ENCODE measurements at places on chromosomes 2 and 18.

DNA sequence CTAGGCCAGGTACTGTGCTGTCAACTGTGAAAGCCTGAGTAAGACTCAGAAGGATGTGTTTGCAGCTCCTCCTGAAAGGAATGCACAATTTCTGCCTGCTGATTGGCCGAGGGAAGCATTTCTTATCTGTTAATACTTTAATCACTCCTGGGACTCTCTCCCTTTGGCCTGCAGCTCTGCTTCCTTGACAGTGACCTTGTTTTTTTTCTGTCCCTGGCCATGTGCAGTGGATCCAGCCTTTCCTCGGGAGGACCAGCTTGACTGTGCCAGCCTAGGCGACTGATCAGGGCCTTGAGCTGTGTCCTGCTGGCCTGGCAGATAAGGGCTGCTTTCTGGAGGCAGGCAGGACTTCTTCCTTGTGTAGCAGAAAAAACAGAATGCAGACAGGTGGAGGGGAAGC lies 10.0 kb downstream of the RNF144A start:
- no peak for DNase-seq

- no peak for DNase-seq
Measured at GRCh38 chr18:65608471-65608870, 142.3 kb upstream of the CDH7 start.

- DNase-seq: no peak
Measured at GRCh38 chr2:105711394-105711793, 33.3 kb upstream of the NCK2 start.

GRCh38 chr18:21831413-21831831 lies 90.8 kb downstream of the MIB1 start:
- DNase-seq: no peak

DNA sequence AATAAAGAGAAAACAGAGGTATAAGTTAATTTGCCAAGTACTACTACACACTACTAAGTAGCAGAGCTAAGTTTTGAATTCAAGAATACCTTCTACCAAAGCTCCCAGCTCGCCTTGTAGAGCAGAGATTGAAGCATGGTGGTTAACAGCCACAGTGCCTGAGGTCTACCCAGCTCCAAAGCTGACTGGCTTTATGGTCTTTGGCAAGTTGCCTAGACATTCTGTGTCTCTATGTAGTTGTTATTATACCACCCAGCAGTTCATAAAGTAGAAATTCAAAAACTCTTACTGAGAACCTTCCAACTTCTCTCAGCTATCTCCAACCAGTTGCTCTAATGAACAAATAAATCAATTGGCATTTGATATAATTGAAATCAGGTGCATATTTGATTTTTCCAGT lies 87.8 kb downstream of the PDE11A start:
- DNase-seq: no peak

DNA sequence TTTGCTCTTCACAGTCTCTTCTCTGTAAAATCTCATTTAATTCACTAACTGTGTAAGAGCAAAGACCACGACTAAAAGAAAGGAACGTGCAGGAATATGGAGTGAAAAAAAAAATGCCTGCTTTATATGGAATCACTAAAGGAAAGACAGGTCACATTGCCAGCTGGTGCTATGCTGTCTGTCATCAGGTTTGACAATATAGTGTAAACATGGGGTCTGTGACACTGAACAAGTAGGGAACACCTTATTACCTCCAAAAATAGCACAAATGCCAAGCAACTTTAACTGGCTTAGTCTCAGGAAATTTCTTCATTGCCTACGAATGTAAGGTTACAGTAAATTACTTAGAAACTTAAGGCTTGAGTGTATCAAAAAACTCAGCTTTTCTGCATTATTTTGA lies 364.5 kb upstream of the LINC00305 start:
- no peak for DNase-seq

- DNase-seq: no peak
Measured at GRCh38 chr2:8067784-8068336, 614.0 kb upstream of the ID2 start.

DNA sequence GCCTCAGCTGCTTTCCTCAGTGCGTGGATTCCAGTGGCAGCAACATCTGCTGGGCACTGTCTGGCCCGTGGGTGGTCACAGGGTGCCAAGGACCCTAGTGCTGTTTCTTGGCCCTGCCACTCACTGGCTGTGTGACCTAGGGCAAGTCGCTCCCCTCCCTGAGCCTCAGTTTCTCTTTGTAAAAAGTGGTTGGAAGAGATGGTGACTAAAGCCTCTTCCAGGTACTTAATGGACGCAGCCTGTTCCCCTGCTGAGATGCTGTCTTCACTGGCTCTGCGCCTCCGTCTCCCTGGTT lies 42.2 kb downstream of the ATOH8 start:
- no peak for DNase-seq

DNA sequence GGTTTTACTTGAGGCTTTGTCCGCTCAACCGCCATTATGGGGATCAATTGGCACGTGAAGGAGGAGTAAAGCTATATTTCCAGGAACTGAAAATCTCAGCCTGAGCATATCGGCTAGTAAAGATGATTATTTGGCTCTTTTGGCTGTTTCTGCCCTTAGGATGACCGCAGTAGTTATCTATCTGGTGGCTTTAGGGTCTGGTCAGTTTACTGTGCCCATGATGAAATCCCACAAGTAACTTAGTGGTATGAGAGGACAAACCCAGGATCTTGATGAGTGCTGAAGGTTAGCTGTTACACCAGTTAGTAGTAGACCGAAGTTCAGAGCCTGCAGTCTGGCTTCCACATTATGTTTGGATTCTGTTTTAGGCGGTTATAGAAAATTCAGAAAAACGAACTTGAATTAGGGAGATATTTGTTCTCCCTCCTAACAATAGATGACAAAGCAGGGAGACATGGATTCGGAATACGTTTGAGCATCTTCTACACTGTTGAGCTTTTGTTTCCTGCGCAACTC lies 1.2 kb downstream of the MAT2A start:
- no peak for DNase-seq

- DNase-seq: no peak
Measured at GRCh38 chr2:175140332-175140731, 27.7 kb downstream of the ATF2 start.

- DNase-seq: no peak
Measured at GRCh38 chr2:105244451-105244850, 2.9 kb downstream of the GPR45 start.

DNA sequence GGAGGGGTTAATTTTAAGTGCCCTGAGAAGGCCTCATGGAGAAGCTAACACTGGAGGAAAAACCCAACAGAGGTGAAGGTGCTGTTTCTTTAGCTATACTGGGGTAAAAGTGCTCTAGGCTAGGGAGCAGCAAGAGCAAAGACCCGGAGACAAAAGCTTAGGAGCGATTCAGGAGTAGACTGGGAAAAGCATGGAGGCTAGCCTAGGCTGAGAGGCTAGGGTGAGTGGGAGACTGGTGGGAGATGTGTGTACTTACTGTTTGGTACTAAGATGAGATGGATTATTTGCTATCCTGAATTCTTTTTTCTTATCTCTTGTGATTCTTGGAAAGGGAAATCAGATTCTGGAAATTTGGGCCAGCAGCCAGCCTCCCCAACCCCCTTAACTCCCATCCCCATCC lies 2.0 kb downstream of the GIGYF2 start:
- DNase-seq: no peak

DNA sequence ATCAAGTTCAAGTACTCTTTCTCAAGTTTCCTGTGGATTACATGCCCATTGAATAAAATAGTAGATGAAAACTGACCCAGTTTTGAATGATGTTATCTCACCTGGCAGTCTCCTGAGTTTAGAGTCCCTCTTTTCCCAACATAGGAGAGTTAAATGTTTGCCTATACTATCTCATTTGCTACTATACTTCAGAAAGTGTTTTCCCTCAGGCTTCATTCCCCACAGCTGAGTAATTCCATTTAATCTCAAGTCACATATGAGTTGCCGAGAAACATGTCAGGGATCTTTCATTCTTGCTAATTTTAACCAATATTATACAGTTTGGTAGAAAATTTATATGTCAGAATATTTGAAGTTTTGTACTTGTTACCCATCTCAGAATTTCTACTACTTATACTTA lies 150.4 kb upstream of the CDH19 start:
- DNase-seq: no peak

GRCh38 chr18:50836521-50836957 lies 16.7 kb upstream of the MRO start:
- DNase-seq: no peak

GRCh38 chr2:196136151-196136550 lies 35.2 kb downstream of the STK17B start:
- DNase-seq: no peak

- no peak for DNase-seq
Measured at GRCh38 chr2:128390991-128391630, 72.4 kb upstream of the HS6ST1 start.

DNA sequence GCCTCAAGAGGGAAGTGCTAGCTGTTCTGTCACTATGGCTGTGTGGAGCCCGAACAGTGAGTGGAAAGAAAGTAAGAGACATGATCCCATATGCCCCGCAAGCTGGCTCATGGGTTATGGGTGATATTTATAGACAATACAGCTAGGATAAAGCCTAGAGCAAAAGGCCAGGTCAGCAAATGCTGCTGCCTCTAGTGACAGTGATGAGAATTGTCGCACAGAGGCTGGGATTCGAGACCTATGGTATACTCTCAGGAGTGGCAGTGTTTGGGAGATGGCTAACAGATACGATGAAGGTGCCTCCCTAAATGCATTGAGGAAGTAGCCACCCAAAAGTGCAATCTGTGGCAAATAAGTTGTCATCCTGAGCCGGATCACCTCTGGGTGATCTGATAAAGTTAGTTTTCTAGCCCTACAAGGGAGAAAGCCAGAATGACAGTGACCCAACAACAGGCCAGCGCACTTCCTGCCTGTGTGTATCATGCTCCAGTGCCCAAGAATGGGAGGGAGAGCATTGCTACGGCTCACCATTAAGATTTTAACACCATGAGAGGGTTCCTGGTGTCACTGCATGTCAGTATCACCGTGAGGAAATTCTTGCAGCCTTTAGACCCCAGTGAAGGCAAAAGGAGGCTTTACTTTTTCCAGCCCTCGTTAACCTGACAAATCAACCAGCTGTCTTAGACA lies 92.2 kb upstream of the TGFA start:
- DNase-seq: no peak

DNA sequence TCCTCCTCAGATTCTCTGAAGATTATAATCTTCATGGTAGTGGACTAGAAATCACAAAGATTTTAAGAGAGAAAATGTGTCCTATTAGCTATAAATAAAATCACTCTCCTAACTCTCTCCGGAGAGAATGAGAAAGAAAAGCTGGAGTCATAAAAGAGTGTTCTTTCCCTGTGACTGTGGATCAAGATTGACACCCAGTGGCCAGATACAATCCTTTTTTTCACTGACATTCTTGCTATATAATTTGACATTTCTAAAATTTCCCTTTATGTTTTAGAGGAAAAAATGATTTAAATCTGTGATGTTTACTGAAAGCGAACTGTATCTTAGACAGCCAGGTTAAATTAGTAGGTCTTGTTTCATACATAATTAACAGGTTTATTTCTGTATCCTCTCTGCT lies 35.4 kb upstream of the LRP2 start:
- no peak for DNase-seq

DNA sequence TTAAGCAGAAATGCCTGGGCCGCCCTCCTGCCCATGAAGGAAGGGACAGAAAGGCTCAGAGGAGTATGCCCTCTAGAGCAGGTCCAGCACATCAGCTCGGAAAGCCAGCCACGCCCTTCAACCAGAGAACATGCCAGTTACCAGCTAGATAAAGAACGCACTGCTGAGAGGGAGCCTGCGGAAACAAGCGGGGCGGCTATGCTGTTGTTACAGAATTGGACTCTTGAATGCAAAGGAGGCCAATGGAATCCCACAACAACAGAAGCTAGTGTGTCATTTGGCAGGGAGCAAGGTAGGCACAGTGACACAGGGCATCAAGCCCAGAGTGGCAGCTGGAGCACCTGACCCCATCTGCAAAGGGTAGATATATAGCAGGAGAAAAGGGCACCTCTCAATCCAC lies 242.9 kb upstream of the ID2 start:
- no peak for DNase-seq

GRCh38 chr2:11074246-11074820 lies 80.9 kb upstream of the SLC66A3 start:
- no peak for DNase-seq

DNA sequence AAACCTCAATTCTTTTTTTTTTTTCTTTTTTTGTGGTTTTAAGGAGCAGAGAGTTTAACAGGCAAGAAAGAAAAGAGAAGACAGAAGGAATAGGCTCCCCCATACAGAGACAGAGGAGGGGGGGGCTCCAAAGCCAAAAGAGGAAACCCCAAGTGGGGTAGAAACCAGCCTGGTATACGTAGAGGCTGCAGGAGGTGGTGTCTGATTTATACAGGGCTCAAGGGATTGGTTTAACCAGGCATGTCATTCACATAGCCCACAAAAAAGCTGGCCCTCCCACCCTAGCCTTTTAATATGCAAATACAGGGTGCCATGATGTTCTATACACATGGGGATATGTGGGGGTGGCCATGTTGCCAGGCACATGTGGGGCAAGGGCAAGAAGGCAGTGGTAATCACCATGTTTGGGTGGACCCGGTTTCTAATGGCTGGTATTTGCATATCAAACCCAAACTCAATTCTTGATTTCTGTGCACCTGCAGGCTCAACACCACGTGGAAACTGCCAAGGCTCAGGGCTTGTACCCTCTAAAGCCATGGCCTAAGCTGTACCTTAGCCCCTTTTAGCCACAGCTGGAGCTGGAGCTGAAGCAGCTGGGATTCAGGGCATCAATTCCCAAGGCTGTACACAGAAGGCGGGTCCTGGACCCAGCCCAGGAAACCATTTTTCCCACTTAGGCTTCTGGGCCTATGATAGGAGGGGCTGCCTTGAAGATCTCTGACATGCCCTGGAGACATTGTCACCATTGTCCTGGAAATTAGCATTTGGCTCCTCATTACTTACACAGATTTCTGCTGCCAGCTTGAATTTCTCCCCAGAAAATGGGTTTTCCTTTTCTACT lies 170.3 kb downstream of the MAIP1 start:
- DNase-seq: no peak

DNA sequence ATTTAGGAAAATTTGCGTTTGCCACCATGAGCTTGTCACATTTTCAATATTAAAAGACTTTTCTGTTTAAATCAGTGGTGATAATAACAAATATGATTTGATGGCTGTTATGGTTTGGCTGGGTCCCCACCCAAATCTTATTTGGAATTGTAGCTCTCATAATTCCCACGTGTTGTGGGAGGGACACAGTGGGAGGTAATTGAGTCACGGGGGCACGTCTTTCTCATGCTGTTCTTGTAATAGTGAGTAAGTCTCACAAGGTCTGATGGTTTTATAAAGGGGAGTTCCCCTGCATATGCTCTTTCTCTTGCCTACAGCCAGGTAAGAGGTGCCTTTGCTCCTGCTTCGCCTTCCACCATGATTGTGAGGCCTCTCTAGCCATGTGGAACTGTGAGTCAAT lies 83.4 kb upstream of the RGPD4 start:
- DNase-seq: no peak

DNA sequence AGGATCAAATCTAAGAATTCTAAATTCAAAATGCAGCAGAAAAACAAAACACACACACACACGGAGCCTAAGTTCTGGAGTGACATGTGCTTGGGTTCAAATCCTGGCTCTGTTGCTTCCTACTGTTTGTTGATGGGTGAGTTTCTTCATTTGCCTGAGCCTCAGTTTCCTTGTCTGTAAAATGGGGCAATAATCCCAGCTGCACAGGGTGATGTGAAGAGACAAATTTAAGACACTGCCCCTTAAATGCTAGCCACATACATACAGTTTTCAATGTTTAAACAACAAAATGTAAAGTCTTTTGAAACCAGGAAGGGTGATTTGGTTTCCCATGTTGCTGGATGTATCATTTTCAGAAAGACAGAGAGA lies 943 bp upstream of the GPR17 start:
- DNase-seq: no peak

GRCh38 chr2:106960683-106961161 lies 74.8 kb upstream of the ST6GAL2 start:
- no peak for DNase-seq
